HEK293T (cell line): ENCODE measurements at places on chromosomes 2 and 18.

DNA sequence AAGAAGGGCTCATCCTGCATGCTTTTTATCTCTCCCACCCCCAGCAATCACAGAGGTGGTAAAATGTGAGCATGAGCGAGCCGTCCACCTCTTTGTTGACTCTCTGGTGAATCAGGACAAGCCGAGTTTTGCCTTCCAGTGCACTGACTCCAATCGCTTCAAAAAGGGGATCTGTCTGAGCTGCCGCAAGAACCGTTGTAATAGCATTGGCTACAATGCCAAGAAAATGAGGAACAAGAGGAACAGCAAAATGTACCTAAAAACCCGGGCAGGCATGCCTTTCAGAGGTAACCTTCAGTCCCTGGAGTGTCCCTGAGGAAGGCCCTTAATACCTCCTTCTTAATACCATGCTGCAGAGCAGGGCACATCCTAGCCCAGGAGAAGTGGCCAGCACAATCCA, 19.5 kb downstream of the LIPG start:
- no peak for DNase-seq

DNA sequence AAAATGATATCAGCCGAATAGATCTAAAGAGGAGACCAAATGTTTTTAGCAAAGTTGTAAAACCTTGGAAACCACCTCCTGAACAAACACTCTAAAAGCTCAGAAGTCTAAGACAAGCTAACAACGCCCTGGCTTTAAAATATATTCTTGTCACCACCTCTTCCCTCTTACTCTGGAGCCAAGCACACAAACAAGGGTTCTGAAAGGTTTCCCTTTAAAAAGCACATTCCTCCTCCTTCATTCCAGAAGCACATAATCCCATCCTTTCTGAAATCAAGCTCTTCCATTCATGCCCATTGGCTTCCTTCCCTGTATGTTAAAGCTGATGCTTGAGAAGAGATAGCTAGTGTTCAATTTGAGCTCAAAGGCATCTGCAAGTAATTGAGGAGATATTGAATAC, 382.0 kb downstream of the LNPK start:
- no peak for DNase-seq

DNA sequence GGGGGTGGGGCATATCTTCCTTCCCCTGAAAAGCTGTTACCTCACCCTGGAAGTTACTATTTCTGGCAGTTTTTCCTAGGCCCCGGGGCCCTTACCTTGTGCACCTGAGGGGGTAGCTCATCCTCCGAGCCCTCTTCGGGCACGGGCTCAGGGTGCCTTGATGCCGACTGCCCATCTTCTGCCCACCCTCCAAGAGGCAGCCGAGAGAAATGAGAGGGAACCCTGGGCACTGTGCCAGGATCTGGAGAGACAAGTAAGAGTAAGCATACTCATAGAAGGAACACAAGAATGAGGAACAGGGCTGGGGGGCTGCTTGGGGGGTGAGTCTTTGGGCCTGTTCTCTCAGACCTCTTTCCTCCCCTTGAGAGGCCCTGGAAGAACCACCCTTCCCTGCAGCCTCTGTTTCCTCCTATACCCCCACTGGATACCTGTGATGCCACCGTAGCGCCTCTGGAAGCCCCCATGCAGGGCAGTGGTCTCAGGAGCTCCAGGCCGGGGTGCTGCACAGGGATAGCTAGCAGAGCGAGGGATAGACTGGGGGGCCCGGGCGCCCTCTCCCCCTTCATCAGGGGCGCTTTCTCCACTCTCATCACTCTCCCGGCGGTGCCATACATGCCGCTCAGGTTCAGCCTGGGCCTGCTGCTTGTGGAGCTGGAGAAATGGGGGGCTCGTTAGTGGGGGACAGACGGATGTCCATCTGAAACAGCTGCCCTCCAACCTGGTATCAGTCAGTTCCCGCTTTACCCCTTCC, 2.1 kb upstream of the ABCB6 start:
- DNase-seq = no peak

- peak; percentile 61 for DNase-seq
Measured at GRCh38 chr18:8988260-8988871, 114.1 kb upstream of the NDUFV2 start.

GRCh38 chr2:31328026-31328425, 86.5 kb downstream of the XDH start:
- DNase-seq = no peak

DNA sequence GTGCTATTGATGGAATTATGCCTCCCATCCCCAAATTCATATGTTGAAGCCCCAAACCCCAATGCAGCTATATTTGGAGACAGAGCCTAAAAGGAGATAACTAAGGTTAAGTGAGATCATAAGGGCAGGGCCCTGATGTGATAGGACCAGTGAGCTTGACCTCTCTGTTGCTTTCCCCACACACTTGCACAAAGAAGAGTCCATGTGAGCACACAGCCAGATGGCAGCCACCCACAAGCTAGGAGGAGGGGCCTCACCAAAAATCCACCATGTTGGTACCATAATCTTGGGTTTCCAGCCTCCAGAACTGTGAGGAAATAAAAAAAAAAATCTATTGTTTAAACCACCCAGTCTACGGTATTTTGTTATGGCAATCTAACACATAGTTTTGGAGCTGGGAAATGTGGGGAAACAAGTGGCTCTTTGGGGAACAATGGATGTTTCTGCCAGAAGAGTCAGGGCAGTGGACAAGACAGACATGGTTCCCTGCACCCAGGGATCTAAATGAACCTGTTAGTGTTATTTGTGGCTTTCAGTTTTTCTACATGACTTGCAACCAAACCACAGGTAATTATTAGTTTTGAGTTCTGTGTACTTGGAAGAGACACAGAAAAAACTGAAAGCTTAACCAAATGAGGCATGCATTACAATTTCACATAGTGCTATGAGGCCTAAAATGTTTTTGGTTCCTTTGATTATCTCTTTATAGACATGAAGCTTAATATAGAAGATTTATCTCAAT, 259.1 kb downstream of the LTBP1 start:
- no peak for DNase-seq
